ENCODE measurements at places on chromosomes 4 and X.

GRCh38 chr4:78057600-78058550, 752 bp downstream of the FRAS1 start:
- DNase-seq = no peak

GRCh38 chr4:104206784-104207183, 287.9 kb downstream of the CXXC4 start:
- DNase-seq = no peak

DNA sequence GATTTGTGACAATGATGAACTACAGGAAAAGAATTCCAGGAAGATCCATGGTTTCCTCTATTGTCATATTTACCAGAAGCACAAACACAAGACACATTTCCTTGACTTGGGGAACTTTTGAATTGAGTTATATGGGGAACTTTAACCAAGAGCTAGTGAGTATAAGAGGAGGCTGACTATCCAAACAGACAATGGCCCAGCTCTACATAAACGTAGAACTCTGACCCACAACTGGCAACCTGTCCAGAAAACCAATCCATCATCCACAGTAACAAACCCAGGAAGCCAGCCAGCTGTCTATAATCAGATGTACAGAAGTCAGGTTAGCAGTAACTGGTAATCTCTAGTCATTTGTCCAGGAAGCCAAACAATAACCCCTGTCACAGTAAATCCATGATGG, 167.0 kb upstream of the CPEB2 start:
- no peak for DNase-seq

- peak; percentile 62 for DNase-seq
Measured at GRCh38 chrX:48540028-48540375, 488 bp downstream of the TBC1D25 start.

- DNase-seq = no peak
Measured at GRCh38 chr4:134935320-134935719, 733.7 kb upstream of the PABPC4L start.

DNA sequence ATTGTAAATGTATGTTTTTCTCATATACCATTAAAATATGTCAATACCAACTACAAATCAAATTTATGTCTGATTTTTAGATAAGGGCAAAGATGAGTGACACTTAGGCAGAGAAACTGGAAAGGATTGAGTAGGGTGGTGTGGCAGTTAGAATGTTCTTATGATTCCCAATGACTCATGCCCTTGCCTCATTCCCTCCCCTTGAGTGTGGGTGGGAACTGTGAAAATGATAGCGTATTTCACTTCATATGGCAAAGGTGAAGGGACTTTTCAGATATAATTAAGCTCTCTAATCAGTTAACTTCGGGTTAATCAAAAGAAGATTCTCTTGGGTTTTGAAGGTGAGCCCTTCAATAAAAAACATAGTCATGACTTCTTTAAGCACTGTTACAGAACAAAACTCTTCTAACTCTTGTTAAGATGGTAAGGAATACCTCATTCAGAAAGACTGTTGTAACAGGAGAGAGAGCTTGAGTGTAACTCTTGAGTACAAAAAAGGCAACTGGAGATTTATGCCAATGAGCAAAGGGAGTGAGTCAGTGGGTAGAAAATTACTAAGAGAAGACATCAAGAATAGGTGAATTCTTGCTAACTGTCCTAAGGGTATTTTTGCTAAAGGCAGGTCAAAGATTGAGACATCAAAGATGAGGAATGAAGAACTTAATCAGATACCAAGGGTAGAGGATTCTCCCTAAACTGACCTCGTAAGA, 329.5 kb downstream of the KCTD8 start:
- DNase-seq = no peak

- no peak for DNase-seq
Measured at GRCh38 chrX:13669246-13669737, 16.4 kb downstream of the TCEANC start.

DNA sequence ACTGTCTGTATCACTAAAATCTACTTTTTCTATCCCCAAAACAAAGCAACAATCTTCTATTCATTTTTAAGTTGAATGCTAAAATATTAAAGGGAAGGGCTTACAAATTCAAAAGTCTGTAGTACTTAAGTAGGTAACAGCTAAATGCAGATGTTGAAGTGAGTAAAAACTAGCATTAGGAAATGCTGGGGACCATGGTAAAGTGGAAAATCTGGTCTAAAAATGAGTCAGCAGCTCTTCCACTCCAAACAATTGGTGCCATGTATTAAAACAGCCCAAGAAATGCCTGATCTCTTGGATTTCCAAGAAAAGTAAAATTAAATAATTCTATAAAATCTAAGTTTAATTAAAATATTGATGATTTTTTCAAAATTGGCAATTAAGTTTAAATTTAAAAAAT, 73.3 kb upstream of the PPP3CA start:
- no peak for DNase-seq

- DNase-seq = no peak
Measured at GRCh38 chr4:126071346-126072333, 756.9 kb downstream of the FAT4 start.

DNA sequence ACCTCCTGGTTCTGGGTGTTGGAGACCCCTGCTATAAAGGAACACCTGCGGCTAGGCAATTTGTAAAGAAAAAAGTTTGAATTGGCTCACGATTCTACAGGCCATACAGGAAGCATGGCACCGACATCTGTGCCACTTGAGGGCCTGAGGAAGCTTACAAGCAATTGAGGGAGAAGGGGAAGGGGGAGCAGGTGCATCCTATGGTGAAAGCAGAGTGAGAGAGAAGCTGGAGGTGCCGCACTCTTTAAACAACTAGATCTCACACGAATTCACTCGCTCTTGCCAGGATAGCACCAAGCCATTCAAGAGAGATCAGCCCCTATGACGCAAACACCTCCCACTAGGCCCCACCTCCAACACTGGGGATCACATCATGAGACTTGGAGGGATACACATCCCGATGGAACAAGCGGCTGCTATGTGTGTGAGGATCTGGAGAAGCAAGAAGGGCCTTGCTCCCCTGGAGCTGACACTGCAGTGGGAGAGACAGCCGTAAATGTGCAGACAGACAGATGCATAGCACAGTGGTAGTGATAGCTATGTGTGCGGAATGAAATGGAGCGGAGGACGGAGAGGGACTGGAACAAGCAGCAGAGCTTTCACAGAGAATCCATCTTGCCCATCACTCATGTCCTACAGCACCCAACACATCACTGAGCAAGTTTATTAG, 60.7 kb upstream of the HELT start:
- DNase-seq = no peak

DNA sequence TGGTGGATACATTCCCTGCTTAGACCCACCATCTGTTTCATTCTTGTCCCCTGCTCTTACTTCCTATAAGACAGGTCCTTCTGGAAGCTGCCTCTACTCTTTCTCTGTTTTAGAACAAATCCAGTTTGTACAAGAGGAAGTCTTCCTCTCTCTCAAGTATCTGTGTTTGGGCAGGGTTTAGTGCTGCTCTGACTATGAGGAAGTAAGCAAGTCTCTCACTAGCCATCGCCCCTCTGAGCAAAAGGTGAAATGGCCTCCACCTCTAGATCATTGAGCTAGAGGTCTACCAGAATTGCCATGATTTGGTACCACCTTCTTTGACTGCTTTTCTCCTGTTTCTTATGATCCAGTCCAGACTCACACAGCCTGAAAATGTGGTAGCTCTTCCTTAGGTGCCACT, 8.4 kb downstream of the BTK start:
- no peak for DNase-seq

- DNase-seq = no peak
Measured at GRCh38 chr4:147586637-147587036, 30.6 kb upstream of the TMEM184C start.

GRCh38 chr4:27214010-27214409, 353.4 kb downstream of the STIM2 start:
- DNase-seq = no peak

- DNase-seq = no peak
Measured at GRCh38 chrX:117327373-117327772, 789.2 kb downstream of the KLHL13 start.

DNA sequence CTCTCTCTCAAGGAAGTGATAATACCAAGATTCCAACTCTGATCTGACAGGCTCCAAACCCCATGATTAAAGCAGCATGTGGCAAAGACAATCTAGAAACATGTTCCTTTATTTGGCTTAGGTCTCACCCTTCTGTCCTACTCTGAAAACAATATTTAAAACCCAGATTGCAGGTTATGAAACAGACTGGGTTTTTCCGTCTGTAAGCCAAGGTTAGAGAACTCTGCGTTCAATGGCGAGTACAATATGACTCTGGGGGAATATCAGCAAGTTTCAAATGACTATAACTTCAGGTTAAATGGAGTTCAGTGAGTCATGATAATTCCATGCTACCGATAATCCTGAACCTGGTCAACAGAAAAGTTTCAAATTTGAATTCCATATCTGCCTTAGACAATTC, 50.8 kb downstream of the ANAPC10 start:
- no peak for DNase-seq

GRCh38 chr4:1216869-1217294, 32.0 kb downstream of the CTBP1 start:
- no peak for DNase-seq

Data from NK-92 treated with Interleukin-12 subunit alpha and Interleukin-12 subunit beta, amount 100 ng/mL, for 24 hours (cell line).